Non-pigmented ciliary epithelial cell (primary cell): ENCODE measurements at places on chromosomes 5 and 9.

DNA sequence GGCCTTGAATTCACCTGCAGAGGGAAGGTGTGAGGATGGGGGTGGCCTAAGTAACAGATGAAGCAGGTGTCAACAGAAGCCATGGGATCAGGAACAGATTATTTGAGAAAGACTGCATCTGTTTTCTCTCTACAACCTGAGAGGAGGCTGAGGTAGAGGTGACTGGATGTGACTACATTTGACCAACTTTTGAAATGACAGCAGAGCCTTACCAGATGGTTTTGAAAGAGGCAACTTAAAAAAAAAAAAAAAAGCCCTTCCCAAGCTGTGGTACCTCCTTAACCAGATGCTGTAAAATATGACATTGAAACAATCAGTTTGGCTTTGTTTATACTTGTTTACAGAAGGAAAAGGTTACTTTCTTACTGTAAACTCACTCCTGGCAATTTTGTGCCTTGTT is 108.6 kb downstream of the TRIO start:
- no peak for DNase-seq

- no peak for DNase-seq
Observed at GRCh38 chr9:104911032-104911607, 16.8 kb downstream of the ABCA1 start.

DNA sequence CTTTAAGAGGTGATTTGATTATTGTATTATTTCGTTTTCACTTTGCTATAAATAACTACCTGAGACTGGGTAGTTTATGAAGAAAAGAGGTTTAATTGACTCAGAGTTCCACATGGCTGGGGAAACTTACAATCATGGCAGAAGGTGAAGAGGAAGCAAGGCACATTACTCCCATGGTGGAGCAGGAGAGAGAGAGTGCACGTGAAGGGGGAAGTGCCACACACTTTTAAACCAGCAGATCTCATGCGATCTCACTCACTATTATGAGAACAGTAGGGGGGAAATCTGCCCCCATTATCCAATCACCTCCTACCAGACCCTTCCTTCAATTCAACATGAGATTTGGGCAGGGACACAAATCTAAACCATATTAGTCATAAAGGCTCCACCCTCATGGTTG is 36.1 kb upstream of the NDFIP1 start:
- DNase-seq: no peak

- no peak for DNase-seq
Observed at GRCh38 chr9:72875221-72875620, 77.6 kb downstream of the ALDH1A1 start.

DNA sequence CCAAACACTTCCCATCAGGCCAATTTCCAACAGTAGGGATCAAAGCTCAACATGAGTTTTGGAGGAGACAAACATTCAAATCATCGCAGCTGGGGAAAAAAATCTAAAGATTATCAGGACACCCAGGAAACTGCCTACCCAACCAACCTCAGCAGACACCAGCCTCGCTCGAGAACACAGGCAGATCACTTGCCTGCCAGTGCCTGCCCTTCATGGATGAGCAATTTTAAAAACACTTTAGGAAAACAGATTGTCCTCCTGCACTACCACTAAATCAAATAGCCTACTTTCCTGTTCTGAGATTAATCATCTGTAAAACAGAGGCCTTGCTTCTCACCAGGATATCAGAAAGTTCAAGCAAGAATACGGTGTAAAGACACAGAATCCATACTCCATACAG is 14.7 kb upstream of the TMEM174 start:
- no peak for DNase-seq

DNA sequence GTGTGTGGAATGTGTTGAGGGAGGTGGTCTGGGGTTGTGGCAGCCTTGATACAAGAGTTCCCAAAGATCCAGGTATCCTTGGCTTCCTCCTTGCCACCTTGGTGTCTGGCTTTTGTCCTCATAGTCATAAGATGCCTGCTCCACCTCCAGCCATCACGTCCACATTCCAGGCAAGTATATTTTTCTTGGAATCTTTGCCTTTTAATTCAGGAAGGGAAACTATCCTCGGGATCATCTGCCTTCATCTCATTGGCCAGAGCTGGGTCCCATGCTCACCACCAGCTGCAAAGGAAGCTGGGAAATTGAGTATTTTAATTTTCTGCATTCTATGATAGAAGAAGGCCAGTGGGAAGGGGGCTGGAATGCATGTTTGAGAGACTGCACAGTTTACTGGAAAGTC is 186.7 kb downstream of the C9orf50 start:
- DNase-seq: no peak

DNA sequence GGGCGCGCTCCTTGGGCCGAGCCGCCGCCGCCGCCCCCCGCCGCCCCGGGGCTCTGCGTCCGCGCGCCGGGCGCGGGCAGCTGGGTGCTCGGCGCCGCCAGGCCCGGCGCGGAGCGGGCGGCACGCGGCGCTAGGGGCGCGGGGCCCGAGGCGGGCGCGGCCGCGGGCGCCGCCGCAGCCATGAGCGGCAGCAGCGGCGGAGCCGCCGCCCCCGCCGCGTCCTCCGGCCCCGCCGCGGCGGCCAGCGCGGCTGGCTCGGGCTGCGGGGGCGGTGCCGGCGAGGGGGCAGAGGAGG is 351 bp downstream of the TRIO start:
- DNase-seq: no peak

DNA sequence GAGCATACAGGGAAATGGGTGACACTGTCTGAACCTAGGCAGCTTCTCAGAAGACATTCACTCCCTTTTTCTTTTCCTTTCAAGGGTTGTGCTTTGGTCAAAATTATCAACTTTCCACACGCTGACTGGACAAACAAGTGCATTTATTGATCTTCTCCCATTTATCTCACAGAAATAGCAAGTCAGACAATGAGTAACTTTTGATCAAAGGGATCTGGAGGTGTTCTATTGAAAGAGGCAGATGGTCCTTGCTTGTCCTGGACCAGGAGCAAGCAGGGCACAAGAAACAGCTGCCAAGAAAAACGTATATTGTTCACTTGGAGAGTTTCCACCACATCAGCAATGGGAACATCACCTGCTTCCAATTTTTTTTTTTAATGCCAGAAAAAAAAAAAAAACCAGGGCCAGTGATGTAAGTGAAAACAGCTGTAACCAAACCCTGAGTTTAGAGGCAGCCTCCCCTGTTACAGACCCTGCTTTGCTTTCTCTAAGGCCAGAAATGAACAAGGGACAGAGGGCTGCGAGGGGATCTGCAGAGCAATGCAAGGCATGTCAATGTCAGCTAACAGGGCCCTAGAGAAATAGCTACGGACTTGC is 79.8 kb downstream of the NIPSNAP3B start:
- DNase-seq: no peak

DNA sequence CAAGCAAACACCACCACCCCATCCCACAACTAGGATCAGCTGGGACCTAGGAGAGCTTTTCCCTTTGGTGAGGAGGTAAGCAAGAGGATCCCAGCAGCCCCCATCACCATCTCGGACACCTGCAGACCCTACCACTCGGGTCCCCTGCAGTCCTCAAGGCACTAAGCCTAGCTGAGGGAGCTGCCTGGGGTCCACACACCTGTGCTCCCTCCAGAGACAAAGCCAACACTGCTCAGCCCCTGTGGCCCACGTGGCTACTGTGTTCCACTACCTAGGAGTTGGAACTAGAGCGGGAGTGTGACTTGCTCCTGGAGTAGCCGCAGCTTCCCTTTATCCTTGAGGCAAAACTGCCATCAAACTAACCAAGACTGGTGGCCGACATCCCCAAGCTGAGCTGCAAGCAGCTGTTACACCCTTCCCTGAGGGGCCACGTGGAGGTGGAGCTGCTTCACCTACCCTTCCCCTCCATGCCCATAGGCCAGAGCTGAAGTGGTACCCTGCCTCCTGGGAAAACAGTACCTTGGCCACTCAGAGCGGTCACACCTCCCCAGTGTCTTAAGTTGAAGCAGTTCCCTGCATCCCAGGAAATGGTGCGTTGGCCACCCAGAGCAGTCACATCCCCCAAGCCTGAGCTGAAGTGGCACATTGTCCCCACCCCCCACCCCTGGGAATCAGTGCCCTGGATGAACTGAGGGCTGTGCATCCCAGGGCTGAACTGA is 205.5 kb downstream of the CACNA1B start:
- no peak for DNase-seq

GRCh38 chr9:122377241-122378164 is 6.7 kb downstream of the PTGS1 start:
- DNase-seq: no peak

GRCh38 chr5:137453483-137454080 is 45.5 kb downstream of the SPOCK1 start:
- no peak for DNase-seq

- DNase-seq: no peak
Observed at GRCh38 chr9:124429530-124429867, 14.3 kb upstream of the PSMB7 start.
